ENCODE measurements at places on chromosomes 11 and 22. TPM values are rescaled to one million over a fixed set of nuclear protein-coding genes. Genes with fewer than 3 reads are reported as not detected.

DNA sequence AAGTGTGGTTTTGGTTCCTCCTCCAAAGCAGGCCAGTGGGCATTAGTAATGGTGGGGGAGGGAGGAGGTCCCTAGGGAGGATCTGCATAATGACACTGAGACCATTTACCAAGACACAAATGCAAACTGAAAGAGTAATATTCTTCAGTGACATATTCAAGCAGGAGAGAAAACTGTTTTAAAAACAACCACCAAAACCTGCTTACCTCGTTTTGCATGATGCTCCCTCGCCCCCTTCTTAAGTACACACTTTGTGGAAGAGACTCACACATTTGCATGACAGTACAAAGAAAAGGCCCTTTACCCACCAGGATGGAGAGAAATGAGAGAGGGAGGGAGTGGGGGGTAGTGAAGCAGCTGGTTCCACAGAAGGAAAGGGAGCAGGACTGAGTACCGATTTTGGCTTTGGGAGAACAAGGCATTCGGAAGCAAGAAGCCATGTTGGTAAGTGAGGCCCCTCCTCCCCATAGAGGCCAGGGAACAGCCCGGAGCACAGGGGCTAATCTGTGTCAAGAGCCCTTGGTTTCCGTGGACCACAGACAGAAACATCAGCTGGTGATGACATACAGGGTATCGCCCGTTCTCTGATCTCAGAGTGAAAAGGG, 13.0 kb upstream of the OPCML start:
- H3K4me3 ChIP-seq, result no peak overlapping the region
- H3K4me1 ChIP-seq, result no peaks in the 10 kb centered on the region
- H3K27me3 ChIP-seq, result no peaks in the 10 kb centered on the region
- H3K36me3 ChIP-seq, result no peaks in the 10 kb centered on the region
- H3K27ac ChIP-seq, result no peak overlapping the region
- no peak for DNase-seq

DNA sequence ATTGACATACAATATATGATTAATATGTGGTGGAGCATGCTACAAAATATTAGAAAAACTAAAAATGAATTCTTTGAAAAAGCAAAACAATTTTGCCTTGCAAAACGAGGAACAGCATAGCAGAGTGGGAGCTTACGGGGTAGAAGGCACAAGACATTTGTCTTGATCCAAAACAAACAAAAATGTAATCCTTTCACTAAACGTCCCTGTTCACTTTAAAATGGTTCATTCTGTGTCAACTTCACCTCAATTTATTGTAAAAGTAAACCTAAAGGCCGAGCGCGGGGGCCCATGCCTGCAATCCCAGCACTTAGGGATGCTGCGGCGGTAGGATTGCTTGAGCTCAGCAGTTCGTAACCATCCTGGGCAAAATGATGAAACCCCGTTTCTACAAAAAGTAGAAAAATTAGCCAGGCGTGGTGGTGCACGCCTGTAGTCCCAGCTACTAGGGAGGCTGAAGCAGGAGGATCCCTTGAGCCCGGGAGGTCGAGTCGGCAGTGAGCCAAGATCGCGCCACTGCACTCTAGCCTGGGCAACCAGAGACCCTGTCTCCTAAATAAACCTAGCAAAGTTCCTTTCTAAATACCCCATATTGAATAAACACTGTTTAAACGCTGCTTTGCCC, 2.0 kb downstream of the PRDM10 start:
- H3K36me3 ChIP-seq, result no peaks in the 10 kb centered on the region
- H3K27ac ChIP-seq, result no peak overlapping the region
- H3K4me1 ChIP-seq, result no peaks in the 10 kb centered on the region
- DNase-seq, result no peak
- no peaks in the 10 kb centered on the region for H3K27me3 ChIP-seq
- no peak overlapping the region for H3K4me3 ChIP-seq

DNA sequence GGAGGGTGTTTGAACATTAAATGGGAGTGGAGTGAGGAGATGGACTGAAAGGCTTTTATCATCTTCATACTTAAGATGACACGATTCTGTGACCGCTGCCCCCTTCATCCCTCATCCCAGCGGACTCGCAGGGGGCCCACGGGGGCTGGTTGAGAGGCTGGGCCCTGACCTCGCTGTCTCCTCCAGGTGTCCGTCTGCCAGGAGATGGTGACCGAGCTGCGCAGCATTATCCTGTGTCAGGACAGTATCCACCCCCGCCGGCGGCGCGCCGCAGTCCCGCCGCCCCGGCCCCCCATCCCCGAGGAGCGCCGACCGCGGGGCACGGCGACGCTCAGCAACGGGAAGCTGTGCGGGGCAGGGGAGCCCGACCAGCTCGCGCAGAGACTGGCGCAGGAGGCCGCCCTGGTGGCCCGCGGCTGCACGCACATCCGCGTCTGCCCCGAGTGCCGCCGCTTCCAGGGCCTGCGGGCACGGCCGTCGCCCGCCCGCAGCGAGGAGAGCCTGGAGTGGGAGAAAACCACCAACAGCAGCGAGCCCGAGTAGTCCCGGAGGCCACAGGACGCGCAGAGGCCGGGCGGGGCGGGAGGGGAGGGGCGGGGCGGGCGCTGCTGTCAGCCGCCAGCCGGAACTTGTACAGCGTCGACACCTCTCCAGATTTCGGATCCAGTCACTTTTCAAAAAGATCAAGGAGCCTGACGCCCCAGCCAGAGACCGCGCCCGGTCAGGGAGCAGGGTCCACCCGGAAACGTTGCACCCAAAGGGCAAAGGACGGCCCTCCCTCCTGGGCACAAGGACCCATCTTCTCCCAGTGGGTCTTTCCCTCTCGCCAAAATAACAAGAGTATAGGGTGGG, 38.0 kb upstream of the TBCEL start:
- H3K27ac ChIP-seq, result no peak overlapping the region
- no peaks in the 10 kb centered on the region for H3K4me1 ChIP-seq
- peak overlapping the region; percentile 35 for H3K4me3 ChIP-seq

- no peaks in the 10 kb centered on the region for H3K27me3 ChIP-seq
- no peak overlapping the region for H3K27ac ChIP-seq
- no peak overlapping the region for H3K4me3 ChIP-seq
- no peaks in the 10 kb centered on the region for H3K4me1 ChIP-seq
- DNase-seq, result no peak
- H3K36me3 ChIP-seq, result no peaks in the 10 kb centered on the region
Observed at GRCh38 chr11:24543771-24544170, 46.9 kb downstream of the LUZP2 start.

DNA sequence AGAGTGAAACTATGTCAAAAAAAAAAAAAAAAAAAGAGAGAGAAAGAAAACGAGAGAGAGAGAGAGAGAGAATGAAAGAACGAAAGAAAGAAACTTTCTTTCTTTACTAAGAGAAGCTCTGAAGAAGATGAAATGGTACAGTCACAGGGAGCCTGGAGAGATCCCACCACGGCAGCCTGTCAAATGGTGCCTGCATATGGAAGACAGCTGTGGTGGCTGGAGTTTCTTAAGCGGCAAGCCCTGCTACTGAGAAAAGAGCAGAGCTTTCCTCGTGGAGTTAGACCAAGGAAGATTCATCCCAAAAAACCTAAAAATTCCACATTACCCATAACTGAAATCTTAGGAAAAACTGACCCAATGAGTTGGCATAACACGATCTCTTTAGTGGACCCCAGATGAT, 66.7 kb downstream of the MICAL3 start:
- H3K27ac ChIP-seq, result no peak overlapping the region
- H3K27me3 ChIP-seq, result no peaks in the 10 kb centered on the region
- peaks cover 12% of the 10 kb centered on the region for H3K4me1 ChIP-seq
- no peak for DNase-seq
- H3K36me3 ChIP-seq, result no peaks in the 10 kb centered on the region

DNA sequence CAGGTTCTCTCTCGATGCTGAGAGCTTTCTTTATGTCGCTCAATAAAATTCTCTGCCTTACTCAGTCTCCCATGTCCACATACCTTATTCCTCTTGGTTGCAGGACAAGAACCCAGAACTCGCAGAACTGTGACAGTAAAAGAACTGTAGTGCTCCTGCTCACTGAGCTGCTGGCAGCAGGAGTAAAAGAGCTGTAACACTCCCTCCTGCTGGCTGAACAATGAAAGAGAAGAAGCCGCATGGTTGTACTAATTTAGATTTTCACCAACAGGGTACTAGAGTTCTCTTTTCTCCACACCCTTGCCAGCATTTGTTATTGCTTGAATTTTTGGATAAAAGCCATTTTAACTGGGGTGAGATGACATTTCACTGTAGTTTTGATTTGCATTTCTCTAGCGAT, 433.2 kb downstream of the GUCY1A2 start:
- H3K27ac ChIP-seq, result no peak overlapping the region
- H3K36me3 ChIP-seq, result no peaks in the 10 kb centered on the region
- no peaks in the 10 kb centered on the region for H3K27me3 ChIP-seq
- no peaks in the 10 kb centered on the region for H3K4me1 ChIP-seq
- no peak for DNase-seq

DNA sequence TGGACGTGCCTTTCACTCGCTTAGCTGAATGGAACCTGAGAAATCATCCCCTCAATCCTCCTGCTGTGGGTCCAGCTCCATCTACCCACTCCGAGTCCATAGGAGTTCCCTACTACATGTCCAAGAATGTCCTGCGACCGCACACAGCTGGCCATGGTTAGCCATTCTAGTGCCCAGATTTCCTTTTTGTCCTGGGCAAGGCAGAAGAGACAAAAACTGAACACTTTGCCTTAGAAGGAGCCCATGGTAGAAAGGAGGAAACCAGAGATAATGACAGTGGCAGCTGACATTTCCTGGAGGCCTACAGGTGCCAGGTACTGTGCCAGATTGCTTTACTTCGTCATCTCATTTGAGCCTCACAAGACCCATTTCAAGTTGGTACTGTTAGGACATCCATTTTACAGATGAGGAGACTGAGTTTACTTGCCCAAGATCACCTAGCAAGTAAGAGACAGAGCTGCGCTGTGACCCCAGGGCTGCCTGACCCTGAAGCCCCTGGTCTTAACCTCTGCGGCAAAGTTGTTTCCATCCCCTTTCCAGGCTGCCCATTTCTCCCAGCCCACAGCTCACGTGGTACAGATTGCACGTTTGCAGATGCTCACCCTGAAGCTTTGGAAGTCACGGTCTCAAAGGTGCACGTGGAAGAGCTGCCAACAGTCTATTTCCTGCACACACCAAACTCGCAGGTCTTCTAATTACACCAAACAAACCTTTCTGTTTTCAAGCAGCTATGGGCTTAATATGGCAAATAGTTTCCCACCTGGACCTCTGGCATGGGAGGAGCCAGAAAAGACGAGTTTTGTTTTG, 112.7 kb downstream of the ZBTB16 start:
- peaks cover 91% of the 10 kb centered on the region for H3K4me1 ChIP-seq
- H3K36me3 ChIP-seq, result no peaks in the 10 kb centered on the region
- DNase-seq, result no peak

The JHY gene
- 2.9 TPM for total RNA-seq

DNA sequence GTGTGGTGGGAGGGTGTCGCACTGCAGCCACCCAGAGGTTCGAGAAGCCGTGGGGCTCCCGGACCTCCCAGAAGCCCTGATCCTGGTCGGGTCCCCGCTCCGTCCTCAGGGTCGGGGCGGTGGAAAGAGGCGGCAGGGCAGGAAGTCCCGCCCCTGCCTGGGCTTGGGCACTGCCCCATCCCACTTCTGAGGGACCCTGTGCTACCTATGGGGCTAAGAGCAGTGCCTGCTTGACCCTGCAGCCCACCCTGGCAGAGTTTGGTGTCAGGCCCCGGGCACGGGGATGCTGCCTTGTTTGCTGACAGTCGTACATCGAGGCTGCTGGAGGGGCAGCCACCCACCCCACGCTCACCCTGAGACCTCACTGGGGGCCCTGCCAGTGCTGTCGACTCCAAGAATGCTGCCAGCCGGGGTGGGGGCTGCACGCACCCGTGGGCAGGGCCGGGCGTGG, 19.4 kb downstream of the RNH1 start:
- no peaks in the 10 kb centered on the region for H3K4me1 ChIP-seq
- H3K4me3 ChIP-seq, result no peak overlapping the region
- H3K36me3 ChIP-seq, result no peaks in the 10 kb centered on the region
- peak; percentile 51 for DNase-seq
- no peaks in the 10 kb centered on the region for H3K27me3 ChIP-seq
- H3K27ac ChIP-seq, result no peak overlapping the region

DNA sequence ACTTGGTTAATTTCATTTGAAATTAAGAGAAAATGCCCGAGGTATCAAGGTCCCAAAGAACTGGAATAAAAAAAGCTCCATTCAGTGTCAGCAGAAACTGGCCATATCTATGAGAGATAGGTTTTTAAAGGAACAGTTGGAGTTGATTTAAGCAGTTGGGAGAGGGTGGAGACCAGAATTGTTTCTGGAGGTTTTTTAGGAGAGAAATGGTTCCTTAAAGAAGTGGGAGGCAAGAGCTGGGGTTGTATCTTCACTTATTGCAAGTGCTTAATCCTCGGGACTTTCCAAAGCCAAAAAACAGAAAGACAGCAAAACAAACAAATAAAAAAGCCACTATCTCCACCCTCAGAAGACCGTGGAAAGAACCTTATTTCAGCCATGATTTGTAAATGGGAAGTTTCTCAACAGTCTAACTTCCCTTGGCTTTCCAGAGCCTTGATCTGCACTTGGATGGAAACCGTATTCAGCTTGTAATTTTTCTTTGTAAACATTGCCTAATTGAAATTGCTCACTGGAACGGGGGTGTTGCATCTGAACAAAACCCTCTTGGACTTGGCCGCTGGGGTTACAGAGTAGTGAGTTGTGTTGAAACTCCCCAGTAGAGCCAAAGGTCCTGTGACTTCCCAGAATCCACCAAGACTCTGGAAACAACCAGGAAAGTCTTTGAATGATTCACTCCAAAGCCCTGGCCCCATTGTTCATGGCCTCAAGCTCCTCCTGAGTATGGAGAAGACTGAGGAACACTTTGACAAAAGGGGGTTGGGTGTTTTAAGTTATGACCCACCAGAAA, 115.6 kb downstream of the SLC1A2 start:
- no peak overlapping the region for H3K27ac ChIP-seq
- H3K4me1 ChIP-seq, result peaks cover 28% of the 10 kb centered on the region
- H3K36me3 ChIP-seq, result peaks cover 4% of the 10 kb centered on the region
- H3K27me3 ChIP-seq, result no peaks in the 10 kb centered on the region
- peak; percentile 74 for DNase-seq

The PGGHG gene
- total RNA-seq, result 98.3 TPM

The ARHGAP8 gene
- 8.6 TPM for total RNA-seq

GRCh38 chr11:85740481-85741400, 54.7 kb upstream of the CCDC89 start:
- H3K27ac ChIP-seq, result no peak overlapping the region
- H3K4me3 ChIP-seq, result no peak overlapping the region
- no peaks in the 10 kb centered on the region for H3K27me3 ChIP-seq
- no peak for DNase-seq
- no peaks in the 10 kb centered on the region for H3K36me3 ChIP-seq

GRCh38 chr11:66045177-66045639, 3.8 kb downstream of the GAL3ST3 start:
- H3K4me3 ChIP-seq, result no peak overlapping the region
- no peaks in the 10 kb centered on the region for H3K27me3 ChIP-seq
- DNase-seq, result peak; percentile 63
- H3K4me1 ChIP-seq, result no peaks in the 10 kb centered on the region

- no peaks in the 10 kb centered on the region for H3K4me1 ChIP-seq
- no peaks in the 10 kb centered on the region for H3K27me3 ChIP-seq
- H3K36me3 ChIP-seq, result no peaks in the 10 kb centered on the region
Observed at GRCh38 chr11:47060807-47061206, 115.9 kb downstream of the ARFGAP2 start.

All from pancreas (tissue), 10 donors.